ENCODE measurements at places on chromosomes 1 and 21.

DNA sequence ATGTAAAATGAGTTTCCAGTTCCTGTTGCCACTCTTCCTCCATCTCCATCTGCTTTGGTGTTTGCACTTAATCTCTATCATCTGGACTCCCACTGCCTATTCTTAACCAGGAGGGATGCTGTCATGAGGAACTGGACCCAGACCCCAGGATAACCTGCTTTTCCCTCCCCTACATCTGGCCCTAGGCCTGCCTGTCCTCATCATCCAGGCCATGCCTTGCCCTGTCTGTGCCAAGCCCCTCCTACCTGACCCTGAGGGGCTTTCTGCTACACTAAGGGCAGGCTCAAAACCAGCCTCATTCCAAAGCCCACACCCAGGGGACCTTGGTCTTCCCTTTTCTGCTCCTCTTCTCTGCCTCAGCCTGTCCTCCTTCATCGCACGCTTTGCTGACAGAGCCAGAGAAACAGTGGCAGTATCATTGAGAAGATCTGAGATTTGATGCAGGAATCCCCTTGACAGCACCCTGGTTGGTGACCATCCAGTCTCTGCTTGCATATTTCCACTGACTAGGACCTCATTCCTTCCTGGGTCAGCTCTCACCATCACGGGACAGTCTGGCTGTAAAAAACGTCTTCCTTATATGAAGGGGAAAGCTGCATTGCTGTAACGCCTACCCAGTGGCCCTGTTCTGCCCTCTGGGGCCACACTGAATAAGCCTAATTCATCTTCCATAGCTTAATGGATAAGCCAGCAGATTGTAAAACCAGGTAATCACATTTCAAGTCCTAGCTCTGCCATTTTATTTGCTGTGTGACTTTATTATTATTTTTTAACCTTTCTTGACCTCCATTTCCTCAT is 38.8 kb downstream of the PLXNA2 start:
- no peak for DNase-seq

GRCh38 chr1:21318714-21319159 is 28.5 kb upstream of the ECE1 start:
- DNase-seq: no peak

DNA sequence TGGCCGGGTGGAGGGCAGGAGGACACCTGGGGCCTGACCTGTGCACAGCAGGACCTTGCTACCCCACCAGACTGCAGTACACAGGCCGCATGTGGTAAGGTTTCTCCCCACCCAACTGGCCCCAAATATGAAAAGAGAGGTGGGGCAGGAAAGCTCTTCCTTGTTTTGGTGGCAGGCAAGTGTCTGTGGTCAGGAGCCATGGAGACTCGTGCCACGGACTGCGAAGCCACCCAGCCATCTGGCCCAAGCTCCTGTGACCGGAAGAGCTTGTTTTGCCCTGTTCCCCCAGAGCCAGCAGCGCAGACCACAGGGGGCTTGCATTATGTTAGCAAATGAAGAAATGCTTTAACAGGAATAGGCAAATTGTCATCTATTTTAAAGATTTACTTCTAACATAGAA is 54.9 kb downstream of the OLIG1 start:
- no peak for DNase-seq

- no peak for DNase-seq
Measured at GRCh38 chr1:185787238-185787637, 53.0 kb downstream of the HMCN1 start.

- DNase-seq: no peak
Measured at GRCh38 chr21:43323244-43324005, 103.5 kb downstream of the SIK1 start.

GRCh38 chr21:37443683-37444082 is 77.1 kb downstream of the DYRK1A start:
- DNase-seq: no peak

DNA sequence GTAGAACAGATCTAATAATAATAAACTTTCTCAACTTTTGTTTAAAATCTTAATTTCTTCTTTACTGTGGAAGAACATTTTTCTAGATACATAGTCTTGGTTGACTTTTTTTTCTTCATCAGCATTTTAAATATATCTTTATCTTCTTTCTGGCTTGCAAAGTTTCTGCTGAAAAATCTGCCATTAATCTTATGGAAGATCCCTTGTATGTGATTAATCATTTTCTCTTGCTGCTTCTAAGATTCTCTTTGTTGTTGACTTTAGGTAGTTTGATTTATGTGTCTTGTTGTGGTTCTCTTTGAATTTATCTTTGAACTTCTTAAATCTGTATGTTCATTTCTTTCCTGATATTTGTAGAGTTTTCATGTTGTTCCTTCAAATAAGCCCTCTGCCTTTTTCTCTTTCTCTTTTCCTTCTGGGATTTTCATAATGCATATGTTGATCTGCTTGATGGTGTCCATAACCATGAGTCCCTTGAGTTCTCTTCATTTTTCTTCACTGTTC is 657.6 kb upstream of the CXADR start:
- DNase-seq: no peak

DNA sequence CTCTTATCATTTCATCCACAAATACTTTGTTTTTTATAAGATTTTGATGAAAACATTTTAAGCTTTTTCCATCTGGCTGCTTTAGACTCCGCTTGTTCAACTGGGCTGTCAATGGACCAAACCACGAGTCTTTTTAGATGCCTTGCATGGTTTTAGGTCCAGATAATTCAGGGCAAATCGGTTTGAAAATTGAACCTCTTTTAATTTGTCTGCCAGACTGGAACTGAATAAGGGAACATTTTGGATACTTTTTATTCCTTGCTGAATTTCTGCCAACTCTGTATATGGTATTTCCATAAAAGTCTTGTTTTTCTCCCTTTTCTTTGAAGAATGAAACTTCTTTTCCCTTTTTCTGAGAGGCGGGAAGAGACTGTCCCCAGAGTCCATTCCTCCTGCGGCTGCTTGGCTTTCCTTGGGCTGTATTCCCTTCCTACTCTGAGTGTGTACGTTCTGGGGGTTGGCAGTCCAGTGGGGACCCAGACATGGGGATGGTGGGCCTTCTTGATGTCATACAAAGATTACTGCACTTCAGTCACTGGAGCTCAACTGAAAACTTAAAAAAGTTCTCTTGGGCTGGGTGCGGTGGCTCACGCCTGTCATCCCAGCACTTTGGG is 46.5 kb upstream of the CNN3 start:
- no peak for DNase-seq

- DNase-seq: no peak
Measured at GRCh38 chr1:78044796-78045562, 787 bp upstream of the GIPC2 start.

- no peak for DNase-seq
Measured at GRCh38 chr1:34711485-34711884, 43.4 kb upstream of the GJB5 start.

DNA sequence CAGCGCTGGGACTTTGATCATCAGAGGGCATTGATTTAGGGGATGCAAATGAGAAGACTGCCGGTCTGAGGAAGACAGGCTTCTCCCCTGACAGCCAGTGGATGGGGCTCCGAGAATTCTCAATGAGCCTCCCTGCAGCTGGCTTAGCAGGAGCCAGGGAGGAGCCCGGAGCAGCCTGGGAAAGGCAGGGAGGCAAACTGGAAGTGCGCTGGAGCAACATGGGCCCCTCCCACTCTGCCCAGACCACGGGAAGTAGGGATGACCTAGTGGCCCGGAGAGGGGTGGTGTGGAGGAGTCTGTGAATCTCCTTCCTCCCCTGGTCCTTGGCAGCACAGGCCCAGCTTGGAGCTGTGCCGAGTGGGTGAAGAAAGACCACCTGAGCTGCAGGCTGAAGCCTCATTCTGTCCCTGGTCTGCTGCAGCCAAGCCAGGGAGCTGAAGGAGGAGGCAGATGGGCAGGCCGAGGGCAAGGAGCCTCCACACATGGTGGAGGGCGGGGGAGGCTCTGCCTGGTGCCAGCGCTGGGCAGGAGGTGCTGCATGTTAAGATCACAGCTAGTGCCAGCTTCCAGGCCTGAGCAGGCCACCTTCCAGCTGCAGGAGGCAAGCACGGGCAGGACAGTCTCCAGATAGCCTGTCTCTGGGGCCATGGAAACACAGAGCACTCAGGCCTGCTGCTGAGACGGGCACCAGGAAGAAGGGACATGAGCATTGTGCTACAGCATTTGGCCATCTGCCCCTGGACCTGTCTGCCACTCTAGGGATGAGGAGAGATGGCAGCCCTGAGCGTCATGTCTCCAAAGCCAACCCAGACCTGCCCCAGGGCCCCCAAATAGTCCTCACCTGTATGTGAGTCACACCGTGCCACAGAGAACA is 12.2 kb upstream of the CLSTN1 start:
- DNase-seq: peak; percentile 39

DNA sequence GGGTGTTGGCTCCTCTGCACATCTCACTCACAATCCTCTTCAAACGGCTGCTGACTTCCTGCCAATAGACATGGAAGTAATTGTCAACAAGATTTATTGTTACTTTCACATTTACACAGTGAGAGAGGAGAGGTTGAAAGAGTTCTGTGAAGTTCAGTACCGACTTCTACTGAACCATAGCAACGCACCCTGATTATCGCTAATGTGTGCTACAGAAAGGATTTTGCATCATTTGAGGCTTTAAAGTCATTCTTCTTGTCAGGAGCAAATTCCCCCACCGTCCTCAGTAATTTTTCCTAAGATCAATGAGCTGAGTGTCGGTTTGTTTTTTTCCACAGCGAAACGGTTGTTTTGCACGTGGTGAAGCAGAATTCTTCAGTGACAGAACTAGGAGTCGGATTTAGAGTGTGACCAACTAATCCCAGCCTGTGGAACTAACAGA is 361.0 kb downstream of the ADGRL2 start:
- peak; percentile 53 for DNase-seq

DNA sequence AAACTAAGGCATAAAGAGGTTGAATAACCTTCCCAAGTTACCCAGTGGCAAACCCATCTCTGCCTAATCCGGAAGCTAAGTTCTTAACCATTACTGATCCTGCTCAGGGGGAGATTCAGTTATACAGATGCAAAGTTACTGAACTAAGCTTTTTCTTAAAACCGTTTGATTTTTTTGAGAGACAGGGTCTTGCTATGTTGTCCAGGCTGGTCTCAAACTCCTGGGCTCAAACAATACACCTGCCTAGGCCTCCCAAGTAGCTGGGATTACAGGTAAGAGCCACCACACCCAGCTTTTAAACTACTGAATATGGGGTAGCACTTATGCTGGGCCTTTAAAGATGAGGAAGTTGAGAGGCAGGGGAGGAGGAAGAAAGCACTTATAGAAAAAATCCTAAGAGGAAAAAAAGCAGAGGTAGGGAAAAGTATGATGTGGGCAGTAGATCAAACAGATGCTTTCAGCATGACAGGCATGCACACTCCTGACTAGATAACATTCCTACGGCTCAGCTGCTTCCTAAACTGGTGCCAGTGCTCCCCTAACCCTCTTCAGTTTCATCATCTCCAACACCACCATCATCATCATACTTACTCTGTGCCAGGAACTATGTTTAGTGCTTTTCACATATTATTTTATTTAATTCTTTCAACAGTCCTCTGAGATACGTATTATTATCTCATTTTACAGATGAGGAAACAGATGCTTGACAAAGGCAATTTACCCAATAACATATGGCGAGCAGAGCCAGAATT is 5.8 kb downstream of the PAFAH2 start:
- DNase-seq: peak; percentile 37

DNA sequence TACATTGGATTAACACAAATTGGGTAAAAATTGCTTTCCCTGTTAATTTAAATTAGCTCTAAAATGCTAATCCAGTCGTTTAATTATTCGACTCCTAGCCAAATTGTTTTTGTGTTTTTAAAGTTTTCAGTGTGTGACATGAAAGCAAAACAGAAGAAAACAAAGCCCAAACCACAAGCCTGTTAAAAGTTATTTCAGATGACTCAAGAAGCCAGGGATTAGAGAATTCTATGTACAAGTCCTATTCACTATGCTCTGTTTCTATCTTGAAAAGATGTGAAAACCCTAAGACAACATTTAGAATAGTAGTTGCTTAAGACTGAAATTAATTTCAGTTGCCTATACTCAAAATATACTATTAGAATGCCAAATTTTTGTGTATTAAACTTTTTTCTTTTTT is 294.8 kb upstream of the ADAMTS5 start:
- no peak for DNase-seq

GRCh38 chr1:159675046-159675445 is 39.3 kb downstream of the CRP start:
- no peak for DNase-seq

GRCh38 chr1:85089203-85089602 is 40.9 kb upstream of the MCOLN3 start:
- no peak for DNase-seq

DNA sequence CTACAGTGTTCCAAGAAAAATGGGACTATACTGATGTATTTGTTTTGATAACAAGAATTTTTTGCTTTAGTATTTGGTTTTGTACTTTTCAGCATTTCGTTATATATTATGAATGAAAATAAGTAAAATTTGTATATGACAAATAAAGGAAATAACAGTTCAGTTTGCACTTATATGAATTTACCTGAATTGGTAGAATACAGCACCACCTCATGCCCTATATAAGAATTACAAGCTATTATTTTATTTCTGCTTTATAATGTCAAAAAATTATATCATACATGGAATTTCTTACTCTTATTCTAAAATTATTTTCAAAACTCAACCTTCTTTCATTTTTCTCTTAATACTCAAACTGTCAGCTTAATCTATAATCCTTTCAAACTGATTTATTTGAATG is 14.6 kb downstream of the EFCAB7 start:
- peak; percentile 4 for DNase-seq

GRCh38 chr1:212607913-212608391 is 609 bp upstream of the ATF3 start:
- DNase-seq: no peak

DNA sequence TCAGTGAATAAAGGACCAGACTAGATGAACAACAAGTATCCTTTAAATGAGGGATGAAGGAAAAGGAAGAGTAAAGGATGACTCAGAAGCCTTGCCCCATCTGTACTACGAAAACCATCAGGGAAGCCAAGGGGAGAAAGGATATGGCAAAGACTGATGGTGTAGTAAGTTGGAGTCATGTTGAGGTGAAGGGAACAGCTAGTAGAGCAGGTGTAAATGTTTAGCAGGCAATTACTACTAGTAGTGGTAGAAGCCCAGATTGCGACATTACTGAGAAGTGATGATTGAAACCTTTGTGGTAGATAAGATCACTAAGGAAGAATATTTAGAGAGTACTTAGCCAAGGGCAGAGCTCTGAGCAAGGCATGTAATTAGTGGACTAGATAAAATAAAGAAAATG is 84.0 kb downstream of the PHTF1 start:
- peak; percentile 11 for DNase-seq

GRCh38 chr1:23645338-23645737 is 46.3 kb upstream of the RPL11 start:
- no peak for DNase-seq

DNA sequence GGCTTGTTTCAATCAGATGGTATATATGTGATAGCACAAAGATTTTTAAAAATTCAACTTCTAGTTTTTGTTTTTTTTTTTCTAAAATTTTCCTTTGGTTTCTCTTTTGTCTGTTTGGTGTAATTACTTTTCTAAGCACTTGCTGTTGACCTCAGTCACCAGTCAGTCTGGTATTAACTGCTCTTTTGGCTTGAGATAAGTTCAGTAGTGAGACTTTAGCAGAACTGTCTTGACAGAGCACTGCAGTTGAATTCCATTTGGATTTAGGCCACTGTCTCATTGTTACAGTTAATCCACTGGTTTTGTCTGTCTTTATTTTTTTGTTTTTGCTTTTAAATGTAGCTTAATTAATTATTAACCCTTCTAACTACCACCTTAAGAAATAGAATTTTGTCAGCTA is 36.2 kb downstream of the OSBPL9 start:
- DNase-seq: no peak

GRCh38 chr21:38140207-38140903 is 116.4 kb upstream of the KCNJ15 start:
- DNase-seq: peak; percentile 57

- DNase-seq: no peak
Measured at GRCh38 chr1:101313356-101313755, 76.5 kb downstream of the S1PR1 start.

Data from kidney glomerular epithelial cell (primary cell).